ENCODE measurements at places on chromosomes 2 and 18. TPM values are rescaled to one million over a fixed set of nuclear protein-coding genes. Genes with fewer than 3 reads are reported as not detected.

DNA sequence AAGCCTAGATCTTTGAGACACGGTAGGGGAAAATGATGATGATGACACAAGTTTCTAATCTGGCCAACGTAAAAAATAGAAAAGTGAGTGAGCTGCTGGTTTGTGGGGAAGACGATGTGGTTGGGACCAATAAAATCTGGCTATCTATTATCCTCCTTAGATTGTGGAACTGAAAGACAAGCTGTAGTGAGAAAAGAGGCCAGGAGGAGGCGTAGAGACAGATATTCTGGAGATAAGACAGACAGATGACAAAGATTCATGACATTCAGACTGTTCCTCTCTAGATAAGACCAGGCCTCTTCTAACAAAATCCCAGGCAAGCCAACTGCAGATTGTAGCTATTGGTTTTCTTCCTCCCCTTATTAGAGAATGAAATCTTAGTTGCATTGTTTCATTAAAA is 376.3 kb upstream of the UBE2E3 start:
- H3K27ac ChIP-seq, result no peak overlapping the region
- H3K4me1 ChIP-seq, result no peaks in the 10 kb centered on the region
- H3K27me3 ChIP-seq, result peaks cover 2% of the 10 kb centered on the region
- H3K36me3 ChIP-seq, result no peaks in the 10 kb centered on the region
- H3K4me3 ChIP-seq, result no peak overlapping the region

GRCh38 chr2:31192396-31192795 is 24.9 kb downstream of the CAPN14 start:
- no peaks in the 10 kb centered on the region for H3K36me3 ChIP-seq
- H3K4me3 ChIP-seq, result no peak overlapping the region
- H3K4me1 ChIP-seq, result no peaks in the 10 kb centered on the region

DNA sequence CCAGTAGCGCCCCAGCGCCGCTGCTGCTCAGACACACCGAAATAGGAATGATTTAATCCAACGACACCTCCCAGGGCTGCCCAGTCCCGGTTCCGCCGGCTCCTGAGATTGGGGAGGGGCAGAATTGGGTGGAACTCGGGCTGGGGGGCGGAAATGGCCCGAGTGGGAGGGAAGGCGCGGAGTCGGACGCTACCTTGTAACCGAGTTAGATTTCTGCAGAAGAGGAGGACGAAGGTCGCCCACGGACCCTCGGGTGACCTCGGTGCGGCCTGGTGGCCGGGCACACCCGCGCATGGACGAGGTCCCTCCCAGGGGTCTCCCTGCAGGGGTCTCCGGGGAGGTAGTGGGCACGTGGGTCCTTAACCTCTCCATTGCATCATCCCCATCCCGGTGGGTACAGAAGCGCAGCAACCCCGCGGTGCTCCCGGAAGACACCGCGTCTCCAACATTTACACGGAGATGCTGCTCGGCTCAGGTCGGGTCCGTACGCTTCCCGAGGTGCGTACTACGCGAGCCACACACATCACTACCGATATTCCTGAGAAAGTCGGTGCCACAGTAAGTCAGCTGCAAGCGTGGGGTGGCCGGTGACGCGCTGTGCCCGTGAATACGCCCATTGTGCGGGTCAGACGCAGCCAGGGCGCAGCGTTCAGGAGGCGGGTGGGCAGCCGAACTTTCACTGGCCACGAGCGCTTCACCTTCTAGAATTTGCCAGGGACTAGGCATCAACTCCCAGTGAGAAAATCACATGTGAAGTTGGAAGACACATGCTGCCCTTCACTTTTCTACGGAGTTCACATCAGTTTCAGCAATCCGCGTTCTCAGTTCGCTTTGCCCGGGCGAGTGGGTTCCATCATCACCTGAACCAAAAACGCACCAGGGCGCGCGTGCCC is 3.0 kb downstream of the ZNF516 start:
- H3K27ac ChIP-seq, result peak overlapping the region; percentile 83
- H3K4me3 ChIP-seq, result peak overlapping the region; percentile 89
- no peaks in the 10 kb centered on the region for H3K36me3 ChIP-seq
- peaks cover 55% of the 10 kb centered on the region for H3K27me3 ChIP-seq
- H3K4me1 ChIP-seq, result peaks cover 36% of the 10 kb centered on the region

DNA sequence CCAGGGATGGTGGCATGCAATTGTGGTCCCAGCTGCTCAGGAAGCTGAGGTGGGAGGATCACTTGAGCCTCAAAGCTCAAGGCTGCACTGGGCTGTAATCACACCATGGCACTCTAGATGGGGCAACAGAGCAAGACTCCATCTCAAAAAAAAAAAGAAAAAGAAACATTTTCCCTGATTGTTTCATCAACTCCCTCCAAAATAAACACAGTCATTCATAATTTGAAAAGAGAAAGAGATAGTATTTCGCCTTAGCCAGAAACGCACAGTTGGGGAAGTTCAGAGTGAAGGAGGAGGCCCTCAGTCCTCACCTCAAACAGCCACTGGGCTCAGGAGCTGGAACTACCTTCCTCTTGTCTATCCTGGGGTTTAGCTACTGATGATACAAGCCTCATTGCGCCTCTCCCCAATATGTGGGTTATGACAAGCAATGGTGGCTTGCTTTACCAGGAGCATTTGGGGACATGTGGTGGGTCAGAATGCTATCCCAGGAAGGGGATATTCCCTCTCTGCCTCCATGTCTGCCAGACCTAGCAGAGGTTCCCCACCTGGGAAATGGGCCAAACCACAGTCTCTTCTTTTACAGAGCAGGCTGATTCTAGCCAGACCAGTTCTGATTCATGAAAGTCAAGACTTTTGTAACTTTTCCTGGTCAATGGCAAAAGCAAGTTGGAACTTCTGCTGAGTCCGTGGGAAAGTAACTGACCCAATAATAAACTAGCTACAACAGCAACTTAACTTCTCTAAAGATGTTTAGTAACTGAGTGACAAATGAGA is 22.2 kb upstream of the TMEM87B start:
- H3K4me1 ChIP-seq, result peaks cover 8% of the 10 kb centered on the region
- peaks cover 3% of the 10 kb centered on the region for H3K27me3 ChIP-seq
- no peak for DNase-seq
- no peak overlapping the region for H3K27ac ChIP-seq

DNA sequence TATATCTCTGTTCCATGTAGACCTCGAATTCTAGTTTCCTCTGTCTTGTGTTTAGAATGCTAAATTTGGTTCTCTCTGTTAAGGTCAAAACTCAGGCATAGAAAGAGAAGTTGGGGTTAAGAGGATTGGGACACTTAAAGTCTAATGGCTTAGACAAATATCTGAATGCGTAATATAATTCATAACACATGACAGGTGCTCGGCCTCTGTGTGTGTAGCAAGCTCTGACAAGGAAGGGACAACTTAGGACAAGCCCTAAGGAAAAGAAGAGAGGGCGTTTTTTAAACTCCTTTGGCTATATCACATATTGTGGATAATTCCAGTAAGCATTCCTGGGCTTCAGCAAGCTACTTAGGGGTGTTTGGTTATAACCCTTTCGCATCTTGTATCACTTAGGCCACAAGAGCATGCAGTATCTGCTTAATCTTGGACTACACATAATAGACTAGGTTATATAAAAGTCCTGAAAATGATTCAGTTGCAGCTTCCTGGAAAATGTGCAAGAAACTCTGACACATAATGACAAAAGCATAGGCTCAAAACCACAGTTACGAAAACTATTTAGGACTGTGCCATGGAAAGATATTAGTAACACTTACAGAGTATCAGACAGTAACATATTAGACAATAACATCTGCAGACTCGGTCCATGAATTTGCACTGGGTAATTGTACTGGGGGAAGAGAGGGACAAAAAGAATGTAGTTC is 16.1 kb upstream of the CREB1 start:
- no peak overlapping the region for H3K4me3 ChIP-seq
- no peaks in the 10 kb centered on the region for H3K36me3 ChIP-seq
- peaks cover 3% of the 10 kb centered on the region for H3K27me3 ChIP-seq
- no peak for DNase-seq

Gene DNER
- not detected for total RNA-seq

Gene CIB4
- not detected for total RNA-seq

Gene SPDYA
- 1.5 TPM for total RNA-seq
